EL (cell line): ENCODE measurements at places on chromosomes 12 and 14.

GRCh38 chr14:29144621-29145020 lies 378.0 kb downstream of the FOXG1 start:
- DNase-seq: peak; percentile 91

DNA sequence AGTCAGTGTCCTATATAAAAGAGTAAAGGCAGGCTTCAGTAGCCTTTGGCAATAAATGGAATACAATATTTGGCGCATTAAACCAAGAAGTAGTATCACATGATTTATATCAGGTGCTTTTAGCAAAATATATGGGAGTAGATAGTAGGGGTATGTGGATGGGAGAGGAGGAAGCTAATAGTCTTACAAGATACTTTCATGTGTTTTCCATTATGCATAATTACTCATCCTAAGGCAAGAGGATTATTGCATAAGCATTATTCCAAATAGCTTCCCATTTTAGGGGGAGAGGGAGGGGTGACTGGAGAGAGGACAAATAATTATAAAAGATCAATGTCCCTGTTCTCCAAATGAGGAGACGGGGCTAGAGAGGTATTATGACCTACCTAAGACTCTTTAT lies 104.3 kb downstream of the DUSP6 start:
- DNase-seq: peak; percentile 11

- peak; percentile 77 for DNase-seq
Observed at GRCh38 chr12:89353823-89354611, 1.7 kb upstream of the DUSP6 start.

- DNase-seq: no peak
Observed at GRCh38 chr14:52265253-52265652, 2.2 kb upstream of the PTGDR start.

DNA sequence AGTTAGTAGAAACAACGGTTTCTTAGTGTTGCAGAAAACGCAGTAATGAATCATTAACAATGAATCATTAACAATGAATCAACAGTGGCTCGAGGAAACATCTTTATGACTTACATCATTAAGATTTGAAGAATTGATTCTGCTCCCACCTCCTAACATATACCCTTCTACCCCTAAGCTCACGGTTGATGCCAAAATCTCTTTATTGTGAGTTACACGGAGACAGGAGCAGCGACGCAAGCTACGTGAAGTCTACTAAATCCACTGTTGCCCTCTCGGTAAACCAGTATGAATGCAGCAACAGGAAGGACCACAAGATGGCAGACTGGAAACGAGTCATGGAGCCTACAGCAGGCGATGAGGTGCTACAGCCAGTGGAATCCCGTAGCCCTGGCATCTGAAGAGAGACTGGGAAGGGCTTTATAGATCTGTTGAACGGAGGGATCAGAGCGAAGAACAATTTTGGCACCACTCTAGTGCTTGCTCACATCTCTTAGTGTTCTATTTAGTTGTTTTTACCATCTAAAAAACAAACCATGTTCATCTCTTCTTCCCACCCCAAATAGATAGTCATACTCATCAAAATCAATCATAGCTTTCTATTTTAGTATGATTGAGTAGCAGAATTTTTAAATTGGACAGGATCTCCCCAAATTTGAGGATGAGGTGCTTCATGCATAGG lies 332.7 kb downstream of the DUSP6 start:
- DNase-seq: peak; percentile 87

- DNase-seq: no peak
Observed at GRCh38 chr12:77697126-77697525, 133.6 kb upstream of the NAV3 start.

GRCh38 chr14:102314242-102315011 lies 5.1 kb upstream of the ZNF839 start:
- DNase-seq: peak; percentile 84

- peak; percentile 25 for DNase-seq
Observed at GRCh38 chr12:11651785-11652184, 2.3 kb downstream of the ETV6 start.

DNA sequence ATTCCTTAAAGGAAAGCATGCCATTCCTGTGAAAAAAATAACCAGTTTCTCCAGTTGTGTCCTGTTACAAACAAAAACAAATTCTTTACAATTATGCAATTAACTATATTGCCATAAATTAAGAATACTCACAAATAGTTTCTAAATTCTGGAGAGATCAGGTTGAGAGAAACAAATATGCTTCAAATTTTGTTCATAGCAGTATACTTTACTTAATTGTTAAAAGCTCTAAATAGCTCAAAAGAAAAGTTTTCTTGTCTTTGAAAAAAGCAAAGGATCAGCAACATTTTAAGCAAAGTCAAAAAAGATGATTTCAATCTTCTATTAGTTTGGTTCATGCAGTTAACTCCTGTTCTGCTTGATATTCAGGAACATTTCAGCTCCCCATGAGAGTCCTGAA lies 109.7 kb downstream of the EML1 start:
- DNase-seq: no peak

DNA sequence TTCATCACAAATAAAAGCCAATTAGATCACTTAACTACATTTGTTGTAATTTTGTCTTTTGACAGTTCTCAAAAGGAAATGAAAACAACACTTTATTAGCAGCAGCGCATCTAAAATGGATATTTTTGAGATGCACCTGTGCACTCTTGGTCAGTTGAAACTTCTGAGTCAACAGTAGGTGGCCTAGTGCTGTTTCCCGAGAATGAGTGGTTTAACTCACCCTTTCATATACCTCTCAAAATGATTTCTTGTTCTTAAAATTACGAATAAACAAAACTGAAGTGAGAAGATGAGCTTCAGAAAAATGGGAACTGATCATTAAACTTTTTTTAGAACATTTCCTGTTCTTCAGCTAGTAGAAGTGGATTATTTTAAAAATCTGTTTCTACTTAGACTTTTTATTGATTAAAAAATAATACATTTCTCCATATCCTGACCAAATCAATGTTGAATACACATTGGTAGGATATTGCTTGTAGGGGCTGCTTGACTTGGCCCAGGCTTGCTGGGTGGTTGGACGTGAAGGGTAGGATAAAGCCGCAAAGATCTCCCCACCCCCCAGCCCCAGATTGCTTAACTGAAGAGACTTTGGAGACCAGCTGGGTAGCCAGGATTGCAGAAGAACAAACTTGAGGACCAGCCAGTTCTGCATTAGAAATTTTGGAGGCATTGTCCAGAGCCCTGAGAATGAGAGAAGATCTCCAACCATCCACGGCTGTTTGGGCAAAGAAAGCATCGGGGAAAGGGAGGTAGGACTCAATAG lies 22.3 kb upstream of the STK38L start:
- DNase-seq: no peak

- DNase-seq: no peak
Observed at GRCh38 chr12:91098461-91098860, 12.8 kb downstream of the LUM start.

DNA sequence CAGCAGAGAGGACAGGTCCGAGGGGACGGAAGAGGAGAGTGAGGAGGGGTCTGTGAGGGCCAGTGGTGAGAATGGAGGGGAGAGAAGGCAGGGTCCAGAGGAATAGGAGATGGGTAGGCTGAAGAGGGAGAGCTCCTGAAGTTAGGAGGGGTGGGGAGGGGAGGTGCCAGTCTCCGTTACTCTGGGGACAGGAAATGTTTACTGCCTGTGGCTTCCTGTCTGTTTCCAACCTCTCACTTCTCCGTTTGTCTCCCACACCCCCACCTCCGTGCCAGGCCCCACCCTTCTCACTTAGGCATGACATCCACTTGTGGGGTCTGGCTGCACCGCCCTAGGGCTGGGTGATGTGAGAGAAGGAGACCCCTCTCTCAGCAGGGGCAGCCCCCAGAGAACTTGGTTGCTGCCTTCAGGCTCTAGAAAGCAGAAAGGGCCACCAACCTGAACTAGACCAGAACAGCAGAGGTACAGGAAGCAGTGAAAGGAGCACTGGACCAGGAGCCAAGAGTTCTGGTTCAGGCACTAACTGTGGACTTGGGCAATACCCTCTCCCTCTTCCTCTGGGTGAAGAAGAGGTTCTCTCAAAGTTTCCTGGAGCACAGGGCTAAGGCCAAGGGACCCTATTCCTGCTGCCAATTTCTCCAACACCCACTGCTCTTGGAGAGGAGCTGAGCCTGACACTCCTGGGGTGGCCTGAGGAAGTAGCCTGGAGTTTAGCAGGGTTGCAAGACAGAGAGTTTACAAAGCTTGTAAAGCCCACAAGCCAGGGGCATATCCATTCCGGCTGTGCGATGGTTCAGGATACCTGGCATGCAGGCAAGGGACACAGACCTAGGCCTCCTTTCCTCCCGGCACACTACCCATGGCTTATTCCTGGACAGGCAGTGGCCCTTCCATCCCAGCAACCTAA lies 5.5 kb downstream of the ITGA5 start:
- DNase-seq: peak; percentile 54
